Keratinocyte (primary cell): ENCODE measurements at places on chromosomes 5 and 9.

GRCh38 chr5:161380486-161380885, 166.0 kb downstream of the GABRB2 start:
- DNase-seq, result no peak

GRCh38 chr5:139733010-139733688, 62.5 kb upstream of the PSD2 start:
- DNase-seq, result no peak

DNA sequence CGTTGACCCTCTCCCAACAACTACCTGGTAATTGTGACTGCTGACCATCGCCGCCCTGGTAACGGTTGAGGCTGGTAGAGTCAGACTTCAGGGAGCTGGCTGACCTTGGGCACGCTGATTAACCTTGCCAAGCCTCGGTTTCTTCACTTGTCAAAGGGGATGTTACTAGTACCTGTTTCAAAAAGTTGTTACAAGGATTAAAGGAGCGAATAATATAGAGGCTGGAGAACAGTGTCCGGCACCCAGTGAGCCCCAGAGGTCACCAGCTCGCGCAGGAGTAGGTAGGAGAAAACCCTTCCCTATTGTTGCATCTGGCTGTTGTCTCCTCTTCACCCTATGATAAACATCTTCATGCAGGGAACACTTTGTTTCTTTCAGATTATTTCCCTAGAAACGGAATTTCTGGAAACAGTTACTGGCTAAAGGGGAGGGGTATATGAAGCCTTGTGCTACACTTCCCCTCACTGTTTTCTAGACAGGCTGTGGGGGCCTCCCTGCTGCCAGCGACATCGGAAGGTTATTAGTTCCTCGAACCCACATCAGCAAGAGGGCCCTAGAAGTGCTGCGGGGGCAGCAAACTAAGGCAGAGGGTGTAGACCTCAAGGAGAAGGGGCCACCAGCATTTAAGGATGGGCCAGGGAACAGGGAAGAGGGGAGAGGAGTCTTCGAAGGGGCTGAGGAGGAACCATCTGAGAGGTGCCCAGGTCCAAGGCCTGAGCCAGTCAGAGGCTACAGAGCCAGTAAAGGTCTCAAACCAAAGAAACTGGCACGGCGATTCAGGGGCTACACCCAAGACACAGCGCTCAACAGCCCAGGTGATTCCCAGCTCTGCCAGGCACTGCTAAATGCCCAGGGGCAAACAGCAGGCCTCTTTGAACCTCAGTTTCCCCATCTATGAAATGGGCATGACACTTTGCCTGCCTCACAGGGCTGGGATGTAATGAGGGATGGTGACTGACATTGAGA, 37.6 kb downstream of the HRH2 start:
- DNase-seq, result no peak

DNA sequence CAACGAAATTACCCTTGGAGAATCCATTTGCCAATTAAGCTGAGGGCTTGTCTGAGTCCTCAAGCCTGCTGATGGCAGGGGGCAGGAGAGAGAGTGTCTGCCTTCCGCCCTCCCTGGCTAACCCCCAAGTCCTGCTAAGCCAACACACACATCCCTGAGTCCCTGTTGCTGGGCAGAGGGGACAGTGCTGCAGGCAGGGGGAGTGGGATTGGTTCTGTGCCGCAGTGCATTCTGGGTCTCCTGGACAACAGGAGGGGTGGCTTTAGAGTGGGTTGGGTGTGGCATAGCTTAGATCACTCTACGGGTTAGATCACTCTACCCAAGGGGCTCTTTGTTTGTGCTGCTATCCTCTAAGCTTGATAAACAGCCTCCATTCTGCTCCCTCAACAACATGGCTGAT, 427.7 kb downstream of the CDK5RAP2 start:
- DNase-seq, result no peak

- no peak for DNase-seq
Observed at GRCh38 chr5:14197056-14197455, 53.9 kb downstream of the TRIO start.

- DNase-seq, result no peak
Observed at GRCh38 chr5:104353371-104353770, 790.8 kb upstream of the NUDT12 start.

GRCh38 chr5:159732220-159732619, 184.1 kb upstream of the ADRA1B start:
- no peak for DNase-seq

DNA sequence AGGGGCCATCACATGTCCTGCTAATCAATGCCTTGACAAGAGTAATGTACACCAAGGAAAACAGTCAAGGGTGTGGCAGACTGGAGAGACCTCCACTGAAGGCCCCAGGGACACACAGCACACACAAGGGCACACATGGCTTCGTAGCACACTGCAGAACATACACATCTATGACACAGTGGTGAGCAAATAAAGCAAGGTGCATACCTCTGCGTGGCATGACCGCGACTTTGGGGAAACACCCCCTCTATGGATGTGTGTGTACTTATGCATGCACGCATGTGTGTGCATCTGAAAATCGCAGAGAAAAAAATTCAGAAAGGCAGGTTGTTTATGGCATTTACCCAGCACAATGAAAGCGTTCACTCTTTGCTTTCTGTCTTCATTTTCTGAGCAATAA, 20.5 kb downstream of the SEMA4D start:
- DNase-seq, result no peak

DNA sequence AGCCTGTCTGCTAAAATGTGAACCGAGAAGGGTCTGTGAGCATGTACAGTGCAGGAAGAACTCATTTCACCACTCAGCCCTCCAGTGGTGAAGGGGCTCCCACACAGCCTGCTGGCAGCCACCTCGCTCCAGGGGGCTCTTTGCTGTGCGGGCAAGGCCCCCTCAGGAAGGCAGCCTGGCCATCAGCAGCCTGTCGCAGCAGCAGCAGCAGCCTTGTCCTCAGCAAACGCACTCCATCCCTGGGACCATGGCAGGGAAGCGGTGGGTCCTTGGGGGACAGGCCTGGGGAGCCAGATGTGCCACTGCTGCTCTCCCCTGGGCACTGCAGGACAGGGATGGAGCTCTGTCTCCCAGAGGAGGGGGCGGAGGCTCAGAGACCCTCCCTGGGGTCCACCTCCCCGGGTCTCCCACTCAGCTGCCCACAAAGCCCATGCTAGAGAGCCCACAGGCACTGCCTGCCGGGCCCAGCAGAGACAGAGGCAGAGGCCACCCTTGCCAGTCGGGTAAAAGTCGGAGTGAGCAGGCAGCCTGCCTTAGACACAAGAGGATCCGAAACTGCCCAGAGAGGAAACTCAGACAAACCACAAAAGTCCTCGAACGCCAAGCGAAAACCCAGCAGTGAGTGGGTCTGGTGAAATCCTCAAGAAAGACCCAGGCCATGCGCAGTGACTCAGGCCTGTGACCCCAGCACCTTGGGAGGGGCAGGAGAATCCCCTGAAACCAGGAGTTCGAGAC, 8.0 kb downstream of the BRD3 start:
- DNase-seq, result no peak

GRCh38 chr9:79572608-79573411, 1.0 kb downstream of the TLE4 start:
- no peak for DNase-seq

GRCh38 chr9:133579601-133580418, 29.4 kb downstream of the FAM163B start:
- no peak for DNase-seq

GRCh38 chr9:85740787-85741094, 1.0 kb downstream of the AGTPBP1 start:
- no peak for DNase-seq

GRCh38 chr5:65866837-65867521, 59.4 kb upstream of the ERBIN start:
- no peak for DNase-seq

DNA sequence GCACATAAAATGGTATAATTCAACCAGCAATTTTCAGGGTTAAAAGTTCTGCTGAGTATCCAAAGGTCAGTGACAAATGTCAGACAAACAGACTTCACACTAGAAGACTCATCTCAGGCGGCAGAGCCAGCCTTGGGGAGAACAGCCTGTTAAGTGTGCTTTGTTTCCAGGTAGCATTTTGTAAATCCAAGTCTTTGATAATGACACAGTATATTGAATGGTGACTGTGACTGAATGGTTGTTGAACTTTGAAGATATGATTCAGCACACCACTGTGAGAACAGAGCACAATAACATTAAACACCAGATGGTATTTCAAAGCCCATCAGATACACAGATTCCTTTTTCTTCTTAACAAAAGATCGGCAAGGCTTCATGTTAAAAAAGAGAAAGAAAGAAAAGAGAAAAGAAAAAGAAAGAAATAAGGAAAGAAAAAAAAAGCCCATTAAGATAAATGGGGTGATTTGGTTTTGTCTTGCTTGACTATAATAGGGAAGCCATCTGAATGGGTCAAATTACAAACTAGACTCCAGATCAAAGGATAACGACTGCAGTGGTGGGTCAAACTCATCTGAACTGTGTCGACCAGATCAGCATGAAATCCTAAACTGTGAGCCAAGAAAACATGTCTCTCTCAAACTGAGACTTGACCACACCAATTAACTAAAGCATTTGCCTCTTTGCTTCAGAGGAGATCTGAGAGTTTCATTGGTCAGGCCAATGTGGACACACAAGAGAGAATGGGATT, 313.0 kb upstream of the ZNF608 start:
- DNase-seq, result no peak

GRCh38 chr5:77847814-77848290, 71.7 kb upstream of the TBCA start:
- no peak for DNase-seq

- no peak for DNase-seq
Observed at GRCh38 chr5:55172937-55173686, at the start of gene CDC20B. TSS of gene CDC20B (minus strand) at chr5:55173177. CDS start at chr5:55173000, 177 bp downstream.

DNA sequence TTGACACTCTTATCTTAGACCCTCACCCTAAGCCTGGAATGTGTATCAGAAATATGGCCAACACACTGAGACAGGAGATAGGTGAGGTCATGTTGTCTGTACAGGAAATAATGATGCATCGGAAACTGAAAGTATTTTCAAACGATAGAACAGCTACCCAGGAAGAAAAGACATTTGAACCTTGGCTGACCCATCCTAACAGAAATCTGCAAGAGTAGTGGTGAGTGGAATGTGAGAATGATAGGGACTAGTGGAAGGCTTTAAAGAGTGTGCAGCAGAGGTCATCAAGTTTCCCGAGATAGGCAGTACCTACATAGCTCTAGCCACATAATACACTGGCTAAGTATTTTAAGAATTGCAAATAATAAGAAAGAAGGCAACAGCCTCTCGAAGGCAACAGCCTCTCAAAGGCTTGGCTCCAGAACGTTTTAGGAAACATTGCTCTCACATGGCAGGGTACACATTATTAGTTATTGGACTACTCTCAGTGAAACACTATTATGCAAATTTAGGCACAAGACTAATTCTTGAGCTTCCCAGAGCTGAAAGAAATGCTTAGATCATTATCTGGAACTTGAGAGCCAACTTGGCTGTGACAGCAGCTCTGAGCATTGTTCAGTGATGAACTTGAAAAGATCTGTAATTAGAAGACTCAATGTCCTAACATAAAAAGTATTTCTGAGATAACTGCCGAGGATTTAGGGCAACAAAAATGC, 133.1 kb upstream of the FBXL7 start:
- DNase-seq, result no peak
